ENCODE measurements at places on chromosomes 3 and 15. TPM values are rescaled to one million over a fixed set of nuclear protein-coding genes. Genes with fewer than 3 reads are reported as not detected.

PEX5L gene
- total RNA-seq = not detected

GPR149 gene
- not detected for total RNA-seq

AP2M1 gene
- total RNA-seq = 557 TPM

TP63 gene
- not detected for total RNA-seq

IL17RC gene
- total RNA-seq = 20.4 TPM

VIPR1 gene
- 0.23 TPM for total RNA-seq

ATP10A gene
- 0.05 TPM for total RNA-seq

FBN1 gene
- total RNA-seq = 163 TPM

POU1F1 gene
- not detected for total RNA-seq

GOLGA8K gene
- 0.19 TPM for total RNA-seq

PPM1L gene
- total RNA-seq = 1.0 TPM

SEMA3G gene
- 30.9 TPM for total RNA-seq

UROC1 gene
- not detected for total RNA-seq

FBXW12 gene
- total RNA-seq = not detected

ZIC4 gene
- total RNA-seq = not detected

SLC7A14 gene
- total RNA-seq = 0.14 TPM

TM2D3 gene
- 44.4 TPM for total RNA-seq

TTLL13 gene
- total RNA-seq = 0.09 TPM

CHRNA5 gene
- 4.6 TPM for total RNA-seq

EIF2B5 gene
- 43.7 TPM for total RNA-seq

GMPS gene
- total RNA-seq = 34.0 TPM

CYP1A1 gene
- 89.4 TPM for total RNA-seq

MST1 gene
- 2.3 TPM for total RNA-seq

MAP4 gene
- total RNA-seq = 63.8 TPM

GTF2A2 gene
- total RNA-seq = 19.9 TPM

PEX11A gene
- total RNA-seq = 6.5 TPM
